ENCODE measurements at places on chromosomes 12 and 14. TPM values are rescaled to one million over a fixed set of nuclear protein-coding genes. Genes with fewer than 3 reads are reported as not detected.

DNA sequence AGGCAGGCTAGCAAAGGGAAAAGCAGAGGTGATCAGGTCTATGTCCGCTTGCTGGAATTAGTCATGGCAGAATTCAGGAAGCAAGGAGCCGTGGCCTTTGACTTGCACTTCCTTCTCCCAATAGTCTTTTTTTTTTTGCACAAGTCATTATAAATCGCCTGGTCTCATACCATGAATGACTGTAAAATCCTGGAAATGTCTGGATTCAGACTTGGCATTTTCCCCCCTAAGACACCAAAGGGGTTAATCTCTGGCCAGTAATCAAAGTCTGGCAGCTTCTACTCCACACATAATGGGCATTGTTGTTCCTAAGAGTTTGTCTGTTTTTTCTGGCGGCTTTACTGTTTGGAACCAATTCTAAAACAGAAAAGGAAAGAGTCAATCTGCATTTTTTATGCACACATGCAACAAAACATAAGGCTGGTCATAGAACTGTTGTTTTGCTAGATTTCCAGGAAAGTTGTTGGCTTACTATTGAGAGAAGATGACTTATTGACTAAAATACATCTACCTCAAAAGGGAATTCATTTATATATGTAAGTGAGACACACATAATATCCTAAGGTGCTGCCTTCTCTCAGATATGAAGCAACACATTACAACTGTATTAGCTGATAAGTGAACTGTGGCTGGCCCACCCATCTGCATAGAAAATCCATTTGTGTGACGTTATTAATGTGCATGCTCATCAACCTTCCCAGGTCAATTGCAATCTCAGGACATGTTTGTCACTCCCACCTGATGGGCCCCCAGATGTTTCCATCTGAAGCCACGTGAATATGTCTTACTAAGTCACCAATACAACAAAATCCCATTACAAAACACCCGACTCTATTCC lies 157.3 kb downstream of the BTG1 start:
- no peaks in the 10 kb centered on the region for H3K27me3 ChIP-seq
- peaks cover 21% of the 10 kb centered on the region for H3K4me1 ChIP-seq
- no peak overlapping the region for H3K27ac ChIP-seq
- DNase-seq = no peak
- no peaks in the 10 kb centered on the region for H3K36me3 ChIP-seq

DNA sequence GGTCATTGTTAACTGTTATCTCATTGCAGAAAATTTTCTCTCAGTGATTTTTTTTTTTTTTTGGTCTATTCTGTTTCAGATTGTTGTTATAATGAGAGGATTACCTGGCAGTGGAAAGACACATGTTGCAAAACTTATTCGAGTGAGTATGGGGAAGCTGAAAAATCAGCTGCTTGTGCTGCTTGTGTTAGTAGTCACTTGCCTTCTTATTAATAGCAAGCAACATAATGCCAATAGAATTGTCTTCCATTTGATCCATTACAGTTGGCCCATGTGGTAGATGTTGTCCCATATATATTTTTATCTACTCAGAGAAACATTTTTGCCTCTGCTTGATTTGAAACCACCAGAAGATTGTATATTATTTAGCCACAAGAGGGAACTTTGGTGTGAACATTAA lies 53.0 kb downstream of the YLPM1 start:
- no peak overlapping the region for H3K4me3 ChIP-seq
- no peak overlapping the region for H3K27ac ChIP-seq
- H3K36me3 ChIP-seq = peaks cover 89% of the 10 kb centered on the region
- H3K27me3 ChIP-seq = no peaks in the 10 kb centered on the region
- H3K4me1 ChIP-seq = no peaks in the 10 kb centered on the region
- DNase-seq = no peak

DNA sequence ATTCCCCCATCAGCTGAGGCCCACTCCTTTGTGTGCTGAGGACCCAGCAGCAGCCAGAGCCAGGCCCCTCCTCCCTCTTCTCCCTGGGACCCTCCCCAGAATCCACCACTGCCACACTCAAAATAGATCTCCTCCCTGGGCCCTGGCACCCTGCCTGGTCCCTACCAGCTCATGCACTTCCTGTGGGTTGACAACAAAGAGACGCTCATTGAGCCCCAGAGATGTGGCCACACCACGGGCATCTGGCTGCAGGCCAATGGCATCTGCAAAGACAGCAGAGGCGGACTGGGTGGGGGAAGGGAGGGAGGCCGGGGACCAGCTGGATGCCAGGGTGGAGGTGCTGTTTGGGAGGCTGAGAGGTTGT lies 16.0 kb upstream of the ENDOU start:
- no peak overlapping the region for H3K4me3 ChIP-seq
- H3K27me3 ChIP-seq = no peaks in the 10 kb centered on the region
- H3K4me1 ChIP-seq = peaks cover 8% of the 10 kb centered on the region

- H3K27ac ChIP-seq = no peak overlapping the region
- H3K4me3 ChIP-seq = no peak overlapping the region
- no peak for DNase-seq
These were observed 61.1 kb downstream of the RIMBP2 start for GRCh38 chr12:130655010-130655409.

DNA sequence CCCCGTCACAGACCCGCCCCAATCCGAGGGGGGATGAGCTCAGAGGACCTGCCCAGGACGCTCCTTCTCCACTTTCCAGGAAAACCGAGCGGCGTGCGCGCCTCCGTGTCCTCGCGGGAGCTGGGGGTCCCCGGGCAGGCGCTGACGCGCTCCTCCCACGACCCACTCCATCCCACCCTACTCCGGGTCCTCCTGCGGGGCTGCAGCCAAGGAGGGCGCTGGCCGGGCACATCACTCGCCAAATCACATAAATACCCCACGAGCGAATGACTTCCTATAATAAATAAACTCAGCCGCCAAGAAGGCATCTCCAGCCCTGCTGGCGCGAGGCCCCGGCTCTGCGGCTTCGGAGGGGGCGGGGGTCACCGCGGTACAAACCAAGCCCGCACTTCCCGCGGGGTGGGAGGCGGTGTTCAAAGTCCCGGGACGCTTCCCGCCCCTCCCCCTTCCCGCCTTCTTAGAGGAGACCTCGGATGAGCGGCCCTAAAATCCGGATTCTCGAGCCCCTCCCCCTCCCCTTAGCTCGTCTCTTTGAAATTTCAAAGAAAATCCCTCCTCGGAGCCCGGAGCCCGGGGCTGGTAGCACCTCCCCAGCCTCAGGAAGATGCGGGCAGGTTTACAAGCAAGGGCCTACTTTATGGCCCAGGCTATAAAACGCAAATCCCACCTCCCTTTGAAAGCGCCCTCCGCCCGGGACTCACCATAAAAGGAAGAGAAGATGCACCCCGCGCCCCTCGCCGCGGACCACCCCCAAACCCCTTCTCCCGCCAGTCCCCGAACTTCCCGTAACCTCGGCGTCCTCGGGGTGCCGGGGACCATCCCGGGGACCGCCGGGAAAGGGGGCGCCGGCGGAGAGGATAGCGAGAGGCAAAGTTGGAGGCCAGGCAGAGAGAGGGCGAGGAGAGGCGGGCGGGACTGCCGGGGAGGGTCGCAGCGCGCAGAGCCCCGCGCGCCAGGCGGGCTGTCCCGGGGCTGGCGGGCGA lies 712 bp upstream of the FZD10 start:
- no peak overlapping the region for H3K4me3 ChIP-seq
- no peaks in the 10 kb centered on the region for H3K36me3 ChIP-seq
- H3K27me3 ChIP-seq = peaks cover 31% of the 10 kb centered on the region
- no peak overlapping the region for H3K27ac ChIP-seq

DNA sequence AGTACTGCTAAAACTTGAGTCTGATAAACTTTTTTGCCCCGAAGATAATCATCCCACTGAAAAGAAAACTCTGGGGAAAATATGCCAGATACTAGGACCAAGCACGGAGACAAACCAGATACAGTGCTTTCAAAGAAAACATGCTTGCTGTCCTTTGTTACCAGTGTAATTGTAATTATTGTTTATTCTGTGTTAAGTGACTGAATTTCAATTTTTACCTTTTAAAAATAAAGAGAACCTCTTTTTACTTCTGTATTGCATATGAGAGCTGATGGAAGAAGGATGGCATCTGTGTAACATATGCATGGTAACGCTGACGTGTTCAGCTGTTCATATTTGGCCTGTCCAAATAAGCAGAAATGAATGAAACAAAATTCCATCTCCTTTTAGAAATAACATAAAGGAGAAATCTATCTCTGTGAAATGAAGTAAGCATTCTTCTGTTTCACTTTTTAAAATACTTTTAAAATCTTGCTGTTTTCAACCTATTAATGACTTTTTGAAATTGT lies 22.5 kb downstream of the SLC35E3 start:
- no peak overlapping the region for H3K4me3 ChIP-seq
- H3K27me3 ChIP-seq = no peaks in the 10 kb centered on the region
- no peak overlapping the region for H3K27ac ChIP-seq
- H3K36me3 ChIP-seq = no peaks in the 10 kb centered on the region
- H3K4me1 ChIP-seq = no peaks in the 10 kb centered on the region

RPL10L gene
- total RNA-seq = not detected

KRT83 gene
- total RNA-seq = 0.43 TPM

KRT73 gene
- total RNA-seq = not detected

GPX2 gene
- 196 TPM for total RNA-seq

RIMBP2 gene
- total RNA-seq = not detected
